Sciatic nerve (tissue), 2 donors: ENCODE measurements at places on chromosomes 2 and 18. TPM values are rescaled to one million over a fixed set of nuclear protein-coding genes. Genes with fewer than 3 reads are reported as not detected.

The VWA3B gene
- total RNA-seq = 0.80 TPM

The TMEM17 gene
- total RNA-seq = 4.9 TPM

GRCh38 chr2:55063226-55063625, 13.0 kb upstream of the RTN4 start:
- no peak for DNase-seq

- DNase-seq = peak; percentile 1
These were observed 20.1 kb downstream of the IMPA2 start for GRCh38 chr18:12001421-12001820.

GRCh38 chr2:36633470-36634092, 35.6 kb upstream of the FEZ2 start:
- DNase-seq = no peak

GRCh38 chr2:239929504-239929903, 95.6 kb downstream of the NDUFA10 start:
- DNase-seq = no peak

DNA sequence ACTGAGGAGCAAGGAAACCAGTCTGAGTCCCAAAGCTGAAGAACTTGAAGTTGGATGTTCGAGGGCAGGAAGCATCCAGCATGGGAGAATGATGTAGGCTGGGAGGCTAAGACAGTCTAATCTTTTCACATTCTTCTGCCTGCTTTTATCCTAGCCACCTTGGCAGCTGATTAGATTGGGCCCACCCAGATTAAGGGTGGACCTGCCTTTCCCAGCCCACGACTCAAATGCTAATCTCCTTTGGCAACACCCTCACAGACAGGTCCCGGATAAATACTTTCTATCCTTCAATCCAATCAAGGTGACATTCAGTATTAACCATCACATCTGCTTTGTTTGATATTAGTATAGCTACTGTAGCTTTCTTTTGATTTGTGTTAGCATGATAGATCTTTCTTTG, 27.1 kb downstream of the VRK2 start:
- DNase-seq = no peak

The DES gene
- total RNA-seq = 1.4 TPM

The UGT1A10 gene
- not detected for total RNA-seq

- no peak for DNase-seq
These were observed 35.3 kb downstream of the NHEJ1 start for GRCh38 chr2:219125225-219125885.

The CD226 gene
- total RNA-seq = 3.1 TPM
